ENCODE measurements at places on chromosomes 4 and X.

- DNase-seq: no peak
These were observed 320.3 kb downstream of the STK32B start for GRCh38 chr4:5371415-5372190.

DNA sequence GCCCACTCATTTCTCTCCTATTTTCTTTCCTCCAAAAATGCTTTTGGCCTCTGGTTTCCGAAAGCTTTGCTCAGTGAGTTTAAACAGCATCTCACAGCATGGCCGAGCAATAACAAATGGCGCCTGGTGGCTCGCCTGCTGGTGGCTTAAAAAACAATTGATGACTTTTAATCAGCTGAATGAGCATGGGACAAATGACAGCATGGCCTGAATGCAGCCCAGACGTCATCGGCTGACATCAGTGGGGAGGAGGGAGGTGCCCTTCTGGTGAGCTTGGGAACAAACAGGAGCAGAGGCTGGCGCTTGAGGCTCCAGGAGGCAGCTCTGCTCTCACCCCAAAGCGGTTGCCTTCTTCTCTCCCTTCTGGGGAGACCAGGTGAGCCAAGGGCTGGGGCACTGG, 286.4 kb downstream of the BCOR start:
- DNase-seq: no peak

DNA sequence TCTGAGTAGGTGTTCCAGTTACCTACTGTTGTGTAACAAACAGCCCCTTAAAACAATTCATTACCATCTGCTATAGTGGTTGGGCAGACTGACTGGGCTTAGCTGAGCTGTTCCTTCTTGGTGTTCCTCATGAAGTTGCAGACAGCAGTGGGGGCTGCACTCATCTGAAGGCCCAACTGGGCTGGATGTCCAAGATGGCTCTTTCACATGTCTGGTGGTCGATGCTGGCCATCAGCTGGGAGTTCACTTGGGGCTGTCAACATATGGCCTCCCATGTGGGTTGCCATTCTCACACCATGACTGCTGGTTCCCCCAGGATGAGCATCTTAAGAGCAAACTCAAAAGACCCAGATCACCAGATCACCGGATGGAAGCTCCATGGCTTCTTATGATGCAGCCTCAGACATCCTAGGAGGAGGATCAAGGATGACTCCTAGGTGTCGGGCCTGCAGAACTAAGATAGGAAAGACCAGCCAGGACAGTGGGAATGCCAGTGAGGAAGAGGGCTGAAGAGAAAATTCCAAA, 34.3 kb upstream of the PPP2R2C start:
- no peak for DNase-seq

DNA sequence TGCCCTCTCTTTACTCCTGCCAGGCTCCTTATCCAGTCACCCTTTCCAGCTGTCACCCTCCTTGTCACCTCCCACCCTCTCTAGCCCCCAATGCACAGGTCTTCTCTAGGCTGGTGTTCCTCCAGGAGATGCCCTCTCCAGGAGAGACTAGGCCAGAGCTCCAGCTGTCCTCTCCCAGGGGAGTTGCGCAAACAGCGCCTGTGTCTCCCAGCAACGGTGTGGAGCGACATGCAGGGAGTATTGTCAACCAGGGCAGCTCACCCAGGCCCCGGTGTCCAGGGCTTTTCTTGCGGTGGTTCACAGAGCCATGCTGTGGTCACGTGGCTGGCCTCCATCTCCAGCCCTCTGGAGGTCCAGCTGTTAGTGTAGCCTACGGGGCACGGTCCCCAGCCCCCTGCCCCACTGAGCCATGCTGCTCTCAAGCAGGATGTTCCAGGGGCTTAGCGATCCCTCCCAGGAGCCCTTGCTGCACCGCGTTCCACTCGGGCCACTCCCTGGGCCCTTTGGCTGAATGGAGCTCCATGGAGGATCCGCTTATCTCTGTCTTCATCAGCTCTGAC, 34.8 kb downstream of the CCNQ start:
- no peak for DNase-seq

GRCh38 chrX:96685210-96686099, 813 bp downstream of the DIAPH2 start:
- peak; percentile 8 for DNase-seq

- no peak for DNase-seq
These were observed 35.8 kb upstream of the TNIP3 start for GRCh38 chr4:121199742-121200561.

GRCh38 chr4:184201179-184201578, 16.5 kb downstream of the ENPP6 start:
- DNase-seq: no peak

- no peak for DNase-seq
These were observed 86.1 kb downstream of the ADRA2C start for GRCh38 chr4:3852309-3852708.

DNA sequence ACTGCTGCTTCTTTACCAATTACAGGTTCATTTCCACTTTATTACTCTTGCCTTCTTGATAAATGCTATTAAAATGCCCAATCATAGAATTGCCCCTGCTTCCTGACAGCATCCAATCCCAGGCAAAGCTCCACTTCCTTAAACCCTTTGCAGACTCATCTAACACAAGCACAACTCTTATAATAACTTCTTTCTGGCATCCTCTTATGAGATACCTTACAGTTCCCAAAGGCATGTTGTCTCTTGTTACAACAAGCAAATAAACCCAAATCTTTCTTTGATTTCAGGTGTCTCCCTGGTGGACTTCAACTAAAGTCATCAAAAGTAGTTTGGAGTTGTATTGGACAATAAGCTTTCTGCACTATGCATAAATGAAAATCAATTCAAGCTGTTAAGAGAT, 22.5 kb upstream of the ADH7 start:
- DNase-seq: no peak

DNA sequence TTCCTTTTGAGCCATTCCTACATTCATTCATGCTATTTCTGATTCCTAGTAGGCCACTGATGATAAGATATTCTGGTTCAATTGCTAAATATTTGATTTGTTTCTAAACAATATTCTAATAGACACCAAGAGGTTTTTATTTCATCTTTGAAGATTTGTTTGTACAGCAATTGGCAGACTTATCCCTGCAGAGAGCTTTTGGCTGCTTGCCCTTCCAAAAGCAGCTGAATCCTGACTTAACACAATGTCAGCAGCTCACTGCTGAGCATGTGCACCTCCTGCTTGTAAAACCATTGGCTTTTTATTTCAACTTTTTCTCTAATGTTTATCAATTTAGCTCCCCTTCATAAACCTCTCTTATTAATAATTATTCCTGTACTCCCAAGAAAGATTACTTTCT, 45.3 kb downstream of the MMRN1 start:
- no peak for DNase-seq

- DNase-seq: no peak
These were observed 27.1 kb downstream of the PAK3 start for GRCh38 chrX:111123125-111123524.

- DNase-seq: no peak
These were observed 96.1 kb upstream of the VCX start for GRCh38 chrX:7746856-7747255.

DNA sequence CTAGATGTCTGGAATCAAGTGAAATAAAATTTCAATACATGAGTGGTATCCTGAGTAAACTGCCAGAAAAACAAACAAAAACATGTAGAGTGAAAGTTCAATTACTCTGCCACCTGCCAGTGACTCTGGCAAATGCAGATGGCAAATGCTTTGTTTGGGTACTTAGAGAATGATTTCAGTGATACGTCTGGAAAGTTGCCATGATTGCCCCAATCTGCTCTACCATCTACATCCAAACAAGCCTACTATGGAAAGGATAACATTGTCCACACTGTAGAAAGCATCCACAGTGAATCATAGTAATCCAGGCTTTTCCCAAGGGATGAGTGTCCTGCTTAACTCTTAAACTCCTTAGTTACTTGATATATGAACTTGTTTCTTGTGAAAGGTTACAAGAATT, 3.4 kb downstream of the SPATA4 start:
- no peak for DNase-seq

GRCh38 chr4:155759372-155760252, 791 bp downstream of the GUCY1B1 start:
- no peak for DNase-seq

DNA sequence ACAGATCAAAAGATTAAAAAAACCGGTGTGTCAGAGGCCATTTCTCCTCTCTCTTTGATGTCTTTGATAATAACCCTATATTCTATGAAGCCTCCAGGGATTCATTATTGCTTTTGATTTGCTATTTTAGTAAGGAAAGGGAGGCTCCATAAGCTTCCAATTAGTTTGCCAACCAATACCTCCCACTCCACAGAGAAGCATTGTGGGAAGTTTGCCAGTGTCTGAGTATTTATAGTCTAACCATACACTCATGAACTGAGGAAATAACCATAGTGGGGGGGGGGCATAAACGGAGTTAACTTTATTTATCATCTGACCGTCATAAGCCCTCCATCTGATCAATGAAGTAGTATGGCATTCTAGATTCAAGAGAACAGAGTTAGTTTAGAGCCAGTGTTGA, 1066.8 kb upstream of the PABPC4L start:
- no peak for DNase-seq

- no peak for DNase-seq
These were observed 147.1 kb downstream of the NHS start for GRCh38 chrX:17521871-17522693.

GRCh38 chr4:150127757-150128156, 49.5 kb downstream of the DCLK2 start:
- DNase-seq: no peak

GRCh38 chr4:159163521-159163920, 60.6 kb downstream of the RAPGEF2 start:
- DNase-seq: no peak

DNA sequence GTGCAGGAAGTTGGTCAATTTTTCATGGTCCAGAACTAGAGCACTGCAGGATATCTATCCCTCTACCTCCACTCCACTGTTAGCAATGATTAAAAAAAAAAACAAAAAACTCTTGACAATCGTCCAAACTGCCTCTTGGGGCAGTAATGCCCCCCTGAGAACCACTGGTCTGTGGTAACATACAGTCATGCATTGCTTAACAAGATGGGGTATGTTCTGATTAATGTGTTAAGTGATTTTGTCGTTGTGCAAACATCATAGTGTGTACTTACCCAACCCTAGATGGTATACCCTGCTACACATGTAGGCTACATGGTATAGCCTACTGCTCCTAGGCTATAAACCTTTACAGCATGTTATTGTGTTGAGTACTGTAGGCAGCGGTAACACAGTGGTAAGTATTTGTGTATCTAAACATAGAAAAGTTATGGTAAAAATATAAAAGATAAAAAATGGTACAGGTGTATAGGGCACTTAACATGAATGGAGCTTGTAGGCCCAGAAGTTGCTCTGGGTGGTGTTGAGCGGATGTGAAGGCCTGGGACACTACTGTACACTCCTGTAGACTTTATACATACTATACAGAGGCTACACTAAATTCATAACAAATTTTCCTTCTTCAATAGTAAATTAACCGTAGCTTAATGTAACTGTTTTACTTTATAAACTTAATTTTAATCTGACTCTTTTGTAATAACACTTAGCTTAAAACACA, 34.1 kb downstream of the ART3 start:
- DNase-seq: no peak

DNA sequence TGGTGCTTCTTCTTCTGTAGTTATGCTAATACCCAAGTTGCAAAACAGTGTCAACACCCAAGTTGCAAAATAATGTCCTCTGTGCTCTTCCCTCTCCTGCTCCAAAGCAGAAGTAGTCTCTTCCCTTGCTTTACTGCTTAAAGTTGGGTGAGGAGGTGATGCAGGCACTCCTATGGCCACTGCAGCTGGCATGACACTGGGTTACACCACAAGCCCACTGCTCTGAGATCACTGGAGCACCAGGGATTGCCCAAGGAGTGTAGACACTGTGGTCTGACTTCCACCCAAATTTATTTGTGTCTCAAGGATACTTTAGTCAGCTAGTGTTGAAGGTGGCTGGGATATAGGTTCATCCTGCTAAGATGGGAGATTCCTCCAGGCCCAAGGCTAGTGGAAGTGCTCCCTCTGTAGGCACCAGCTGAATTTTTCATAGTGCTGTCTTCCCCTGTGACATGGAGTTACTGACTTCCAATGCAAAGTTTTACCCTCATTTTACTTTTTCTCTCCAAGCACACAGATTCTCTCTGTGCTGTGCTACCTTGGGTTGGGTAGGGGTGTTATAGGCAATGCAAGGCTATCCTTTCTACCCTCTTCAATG, 196.2 kb upstream of the TENT5D start:
- no peak for DNase-seq

DNA sequence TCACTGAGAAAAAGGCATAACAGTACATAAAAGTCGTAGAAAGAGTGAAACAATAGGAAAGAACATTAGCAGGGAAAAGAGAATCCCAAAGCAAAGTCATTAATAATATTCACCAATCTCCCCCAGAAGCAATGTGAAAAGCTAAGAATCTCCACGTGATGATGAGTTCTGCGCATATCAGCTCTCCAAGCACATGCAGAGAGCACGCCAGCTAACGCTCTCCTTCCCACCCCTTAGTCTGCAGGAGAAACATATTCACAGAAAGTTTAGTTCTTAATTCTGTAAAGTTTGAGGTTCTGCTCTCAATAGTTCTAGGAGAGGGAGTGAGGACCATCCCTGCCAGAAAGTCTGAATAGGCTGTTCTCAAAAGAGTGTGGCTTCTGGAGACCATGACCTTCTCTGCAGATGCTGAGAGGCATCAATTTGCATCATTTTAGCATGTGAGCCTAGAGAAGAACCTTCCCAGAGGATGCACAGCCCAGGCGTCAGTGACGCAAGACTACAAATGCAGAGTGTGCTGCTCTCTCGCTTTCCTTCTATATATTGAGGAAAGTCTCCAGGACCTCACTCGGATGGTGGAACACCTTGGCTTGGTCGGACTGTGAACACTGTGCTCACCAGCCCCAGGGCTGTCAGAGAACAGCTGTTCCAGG, 51.3 kb upstream of the AFAP1 start:
- DNase-seq: no peak

- no peak for DNase-seq
These were observed 1283.4 kb downstream of the PCDH7 start for GRCh38 chr4:32003548-32003947.

DNA sequence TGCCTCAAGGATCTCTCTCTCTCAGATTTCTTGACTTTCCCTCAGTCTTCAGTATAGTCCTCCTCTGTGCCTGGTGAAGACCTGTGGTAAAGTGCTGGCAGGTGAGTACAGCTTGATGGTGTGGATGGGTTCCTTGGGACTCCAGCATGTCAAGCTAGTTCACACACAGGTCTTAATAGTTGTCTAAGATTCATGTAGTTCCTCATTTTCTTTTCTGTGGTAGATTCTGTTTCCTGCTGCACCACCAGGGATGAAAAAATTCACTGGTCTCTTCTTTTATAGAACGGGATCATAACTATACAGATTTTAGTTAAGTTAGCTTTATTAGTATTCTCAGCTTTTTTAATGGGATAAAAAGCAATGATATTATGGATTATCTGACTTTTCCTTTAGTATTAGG, 32.5 kb upstream of the PAQR3 start:
- no peak for DNase-seq

- no peak for DNase-seq
These were observed 466.4 kb downstream of the MAGEE1 start for GRCh38 chrX:76893930-76894329.

All from T-helper 17 cell (primary cell).